ENCODE measurements at places on chromosomes 11 and 22.

DNA sequence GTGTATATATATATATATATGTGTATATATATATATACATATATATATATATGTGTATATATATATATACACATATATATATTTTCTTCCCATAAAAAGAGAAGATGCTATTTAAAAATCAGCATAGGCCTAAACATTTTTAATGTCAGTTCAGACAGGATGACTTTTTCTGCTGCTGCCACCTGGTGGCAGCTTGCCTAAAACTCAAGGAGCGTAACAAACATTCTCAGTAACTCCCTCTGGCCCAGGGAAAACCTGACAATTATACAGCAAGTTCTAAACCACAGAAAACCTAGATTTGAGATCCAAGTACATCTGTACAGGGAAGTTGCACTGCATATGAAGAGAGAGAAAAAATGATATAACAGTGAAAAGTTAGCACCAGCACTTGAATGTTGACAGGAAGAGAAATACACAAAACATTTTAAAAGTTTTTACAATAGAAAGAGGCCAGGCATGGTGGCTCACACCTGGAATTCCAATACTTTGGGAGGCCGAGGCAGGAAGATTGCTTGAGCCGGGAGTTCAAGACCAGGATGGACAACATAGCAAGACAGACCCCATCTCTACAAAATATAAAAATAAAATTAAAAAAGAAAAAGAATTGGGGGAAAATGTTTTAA, 16.6 kb downstream of the OR8A1 start:
- DNase-seq, result peak; percentile 46

- DNase-seq, result peak; percentile 68
Measured at GRCh38 chr11:61507962-61508861, at the start of gene LRRC10B. Gene LRRC10B (plus strand): TSS chr11:61508749. CDS start chr11:61508999, 250 bp downstream.

- DNase-seq, result no peak
Measured at GRCh38 chr11:12185106-12185690, 74.8 kb downstream of the MICAL2 start.

- DNase-seq, result no peak
Measured at GRCh38 chr11:103147627-103148026, 38.4 kb downstream of the DYNC2H1 start.

DNA sequence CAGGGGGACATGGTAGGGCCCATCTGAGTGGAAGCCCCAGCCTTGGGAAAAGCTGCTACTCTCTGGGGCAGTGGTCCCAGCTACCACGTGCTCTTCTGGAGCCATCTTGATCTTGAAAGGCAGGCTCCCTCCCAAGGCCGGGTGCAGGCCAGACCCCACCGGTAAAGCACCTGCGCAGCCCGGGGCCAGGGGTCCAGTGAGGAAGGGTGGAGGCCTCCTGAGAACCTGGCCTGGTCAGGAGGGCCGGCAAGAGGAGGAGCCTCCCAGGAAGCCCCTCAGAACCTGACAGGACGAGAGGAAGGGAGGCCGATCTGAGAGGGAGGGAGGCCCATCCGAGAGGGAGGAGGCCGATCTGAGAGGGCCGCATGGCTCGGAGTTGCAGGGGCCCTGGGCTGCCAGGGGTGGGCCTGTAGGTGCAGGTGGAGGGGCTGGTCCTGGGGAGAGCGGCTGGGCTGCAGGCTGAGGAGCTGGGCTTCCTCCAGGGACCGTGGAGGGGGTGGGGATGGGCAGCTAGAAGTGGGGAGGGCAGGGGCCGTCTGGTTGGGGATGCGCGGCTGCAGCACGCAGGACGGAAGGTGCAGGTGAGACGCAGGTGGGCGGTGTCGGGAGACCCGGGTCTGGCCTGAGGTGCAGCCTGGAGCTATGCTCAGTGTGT, 529 bp downstream of the GRAMD4 start:
- DNase-seq, result no peak

GRCh38 chr11:65560555-65561418, 2.6 kb upstream of the LTBP3 start:
- DNase-seq, result no peak

DNA sequence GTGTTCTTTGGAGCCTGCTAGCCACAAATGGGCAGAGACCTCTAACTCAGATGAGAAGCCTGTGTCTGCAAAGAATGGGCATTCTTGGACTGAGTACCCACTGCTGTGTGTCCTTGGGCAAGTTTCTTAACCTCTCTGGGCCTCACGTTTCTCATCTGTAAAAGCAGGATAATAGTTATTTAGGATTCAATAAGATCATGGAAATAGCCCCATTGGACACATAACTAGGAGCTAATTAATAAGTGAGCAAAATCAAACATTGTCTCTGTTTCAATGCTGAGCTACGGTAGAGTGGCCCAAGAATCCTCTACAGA, 61.2 kb upstream of the WNT7B start:
- no peak for DNase-seq

DNA sequence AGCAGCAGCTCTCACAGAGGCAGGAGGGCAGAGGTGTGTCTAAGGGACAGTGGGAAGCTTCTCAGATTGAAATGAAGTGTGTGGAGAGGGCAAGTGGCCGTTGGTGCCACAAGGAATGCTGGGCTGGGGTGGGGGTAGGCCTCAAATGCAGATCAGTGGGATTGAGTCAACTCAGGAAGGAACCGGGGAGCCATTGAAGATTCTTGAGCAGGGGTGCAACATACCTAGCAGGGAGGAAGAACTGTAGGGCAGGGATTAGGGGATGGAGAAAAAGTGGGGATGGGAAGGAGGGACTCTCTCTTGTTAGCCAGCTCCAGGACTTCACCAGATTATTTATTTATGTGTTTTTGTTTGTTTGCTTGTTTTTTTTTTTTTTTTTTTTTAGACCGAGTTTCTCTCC, 2.9 kb upstream of the SEC14L2 start:
- DNase-seq, result no peak

DNA sequence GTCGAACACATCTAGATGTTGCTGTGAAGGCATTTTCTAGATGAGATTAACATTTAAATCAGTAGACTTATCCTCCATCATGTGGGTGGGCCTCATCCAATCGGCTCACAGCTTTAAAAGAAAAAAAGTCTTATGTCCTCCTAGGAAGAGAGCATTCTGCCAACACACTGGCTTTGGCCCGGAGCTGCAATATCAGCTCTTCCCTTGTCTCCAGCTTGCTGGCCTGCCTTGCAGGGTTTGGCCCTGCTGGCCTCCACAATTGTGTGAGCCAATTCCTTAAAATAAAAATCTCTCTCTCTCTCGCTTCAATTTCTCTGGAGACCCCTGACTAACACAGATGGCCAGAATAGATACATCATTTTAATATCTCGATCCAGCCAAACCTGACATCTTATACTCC, 13.1 kb upstream of the ABCC8 start:
- DNase-seq, result no peak
